Activated CD8-positive, alpha-beta T cell treated with anti-CD3 and anti-CD28 coated beads for 36 hours (primary cell): ENCODE measurements at places on chromosomes 4 and X. TPM values are rescaled to one million over a fixed set of nuclear protein-coding genes. Genes with fewer than 3 reads are reported as not detected.

DNA sequence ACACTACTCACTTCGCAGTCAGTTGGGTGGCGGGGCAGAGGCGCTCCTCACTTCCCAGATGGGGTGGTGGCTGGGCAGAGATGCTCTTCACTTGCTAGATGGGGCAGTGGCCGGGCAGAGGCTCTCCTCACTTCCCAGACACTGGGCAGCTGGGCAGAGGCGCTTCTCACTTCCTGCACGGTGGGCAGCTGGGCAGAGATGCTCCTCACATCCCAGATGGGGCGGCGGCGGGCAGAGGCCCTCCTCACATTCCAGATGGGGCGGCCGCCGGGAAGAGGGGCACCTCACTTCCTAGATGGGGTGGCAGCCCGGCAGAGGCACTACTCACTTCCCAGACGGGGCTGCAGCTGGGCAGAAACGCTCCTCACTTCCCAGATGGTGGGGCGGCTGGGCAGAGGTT lies 199.8 kb downstream of the RTL9 start:
- no peak for DNase-seq
- no peak overlapping the region for H3K4me3 ChIP-seq
- no peaks in the 10 kb centered on the region for H3K27me3 ChIP-seq
- no peak overlapping the region for H3K27ac ChIP-seq
- H3K4me1 ChIP-seq = no peaks in the 10 kb centered on the region
- H3K36me3 ChIP-seq = no peaks in the 10 kb centered on the region

Gene KIT
- 0.27 TPM for total RNA-seq

- DNase-seq = no peak
- no peak overlapping the region for H3K27ac ChIP-seq
- H3K36me3 ChIP-seq = no peaks in the 10 kb centered on the region
- H3K27me3 ChIP-seq = no peaks in the 10 kb centered on the region
- H3K4me1 ChIP-seq = peaks cover 14% of the 10 kb centered on the region
Observed at GRCh38 chrX:37800717-37801116, 20.9 kb downstream of the CYBB start.

DNA sequence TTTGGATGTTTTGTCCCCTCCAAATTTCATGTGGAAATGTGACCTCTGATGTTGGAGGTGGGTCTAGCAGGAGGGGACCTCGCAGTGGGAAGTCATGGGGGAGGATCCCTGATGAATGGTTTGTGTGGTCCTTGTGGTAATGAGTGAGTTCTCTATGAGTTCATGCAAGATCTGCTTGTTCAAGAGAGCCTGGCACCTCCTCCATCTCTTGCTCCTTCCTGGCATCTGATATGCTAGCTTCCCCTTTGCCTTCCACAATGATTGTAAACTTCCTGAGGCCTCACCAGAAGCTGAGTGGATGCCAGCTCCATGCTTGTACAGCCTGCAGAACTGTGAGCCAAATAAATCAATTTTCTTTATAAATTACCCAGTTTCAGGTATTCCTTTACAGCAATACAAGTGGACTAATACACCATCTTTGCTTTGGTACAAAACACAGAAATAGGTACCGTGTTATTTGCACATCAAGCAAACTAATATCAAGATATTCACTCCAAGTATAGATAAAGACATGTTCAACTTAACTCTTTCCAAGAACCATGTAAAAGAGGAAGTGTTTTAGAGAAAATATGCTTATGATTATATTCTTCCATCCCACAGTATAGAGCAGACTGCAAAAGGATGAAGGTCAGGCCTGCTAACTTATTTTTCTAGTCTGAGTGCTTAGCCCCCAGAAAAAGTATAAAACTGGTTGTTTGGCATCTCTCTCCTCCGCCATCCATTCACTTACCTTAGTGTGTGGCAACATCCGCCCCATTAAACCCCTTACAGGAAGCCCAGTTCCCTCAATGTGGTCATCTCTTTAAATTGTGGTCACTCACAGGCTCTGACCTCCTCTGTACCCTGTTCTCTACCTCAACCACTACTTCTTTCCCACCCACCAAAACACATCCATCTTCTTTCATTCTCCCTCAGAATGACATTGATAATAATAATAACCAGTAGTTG lies 6.7 kb downstream of the ARAP2 start:
- peak overlapping the region; percentile 73 for H3K27ac ChIP-seq
- peak overlapping the region; percentile 4 for H3K4me3 ChIP-seq
- peaks cover 82% of the 10 kb centered on the region for H3K4me1 ChIP-seq
- no peaks in the 10 kb centered on the region for H3K27me3 ChIP-seq
- H3K36me3 ChIP-seq = peaks cover 77% of the 10 kb centered on the region

Gene NDP
- not detected for total RNA-seq

Gene FGF16
- total RNA-seq = not detected

DNA sequence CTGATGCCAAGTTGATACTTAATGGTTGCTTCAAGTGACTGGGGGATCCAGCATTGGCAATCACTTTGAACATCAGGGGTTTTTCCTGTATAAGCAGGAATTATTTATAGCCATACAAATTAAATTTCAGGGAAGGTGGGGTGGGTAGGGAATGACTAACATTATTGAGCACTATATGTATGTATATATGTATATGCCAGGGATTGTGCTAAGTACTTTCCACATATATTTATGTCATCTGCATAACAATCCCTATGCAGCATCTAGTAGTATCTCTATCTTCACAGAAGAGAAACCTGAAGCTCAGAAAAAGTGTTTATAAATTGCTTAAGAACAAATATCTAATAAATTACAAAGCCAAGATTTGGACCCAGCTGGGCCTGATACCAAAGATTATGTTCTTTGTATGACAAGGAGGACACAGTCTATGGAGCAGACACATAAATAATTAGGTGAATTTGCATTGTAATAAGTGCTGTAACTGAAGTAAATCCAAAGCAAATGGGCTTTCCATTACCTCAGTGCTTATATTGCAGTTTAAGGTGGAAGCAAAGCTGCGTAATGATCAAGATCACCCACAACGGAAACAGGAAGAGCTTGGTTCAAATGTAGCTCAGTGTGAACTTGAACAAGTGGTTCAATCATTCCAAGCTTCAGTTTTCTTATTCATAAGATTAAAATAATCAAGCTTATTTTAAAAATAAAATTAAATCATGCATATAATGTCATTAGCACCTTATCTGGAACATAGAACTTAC lies 18.9 kb upstream of the RASGEF1B start:
- peak overlapping the region; percentile 66 for H3K27ac ChIP-seq
- no peak overlapping the region for H3K4me3 ChIP-seq
- no peaks in the 10 kb centered on the region for H3K27me3 ChIP-seq

GRCh38 chr4:88759039-88759894 lies 61.6 kb upstream of the NAP1L5 start:
- no peak overlapping the region for H3K27ac ChIP-seq
- no peak for DNase-seq
- H3K36me3 ChIP-seq = no peaks in the 10 kb centered on the region
- no peaks in the 10 kb centered on the region for H3K4me1 ChIP-seq
- peaks cover 1% of the 10 kb centered on the region for H3K27me3 ChIP-seq

DNA sequence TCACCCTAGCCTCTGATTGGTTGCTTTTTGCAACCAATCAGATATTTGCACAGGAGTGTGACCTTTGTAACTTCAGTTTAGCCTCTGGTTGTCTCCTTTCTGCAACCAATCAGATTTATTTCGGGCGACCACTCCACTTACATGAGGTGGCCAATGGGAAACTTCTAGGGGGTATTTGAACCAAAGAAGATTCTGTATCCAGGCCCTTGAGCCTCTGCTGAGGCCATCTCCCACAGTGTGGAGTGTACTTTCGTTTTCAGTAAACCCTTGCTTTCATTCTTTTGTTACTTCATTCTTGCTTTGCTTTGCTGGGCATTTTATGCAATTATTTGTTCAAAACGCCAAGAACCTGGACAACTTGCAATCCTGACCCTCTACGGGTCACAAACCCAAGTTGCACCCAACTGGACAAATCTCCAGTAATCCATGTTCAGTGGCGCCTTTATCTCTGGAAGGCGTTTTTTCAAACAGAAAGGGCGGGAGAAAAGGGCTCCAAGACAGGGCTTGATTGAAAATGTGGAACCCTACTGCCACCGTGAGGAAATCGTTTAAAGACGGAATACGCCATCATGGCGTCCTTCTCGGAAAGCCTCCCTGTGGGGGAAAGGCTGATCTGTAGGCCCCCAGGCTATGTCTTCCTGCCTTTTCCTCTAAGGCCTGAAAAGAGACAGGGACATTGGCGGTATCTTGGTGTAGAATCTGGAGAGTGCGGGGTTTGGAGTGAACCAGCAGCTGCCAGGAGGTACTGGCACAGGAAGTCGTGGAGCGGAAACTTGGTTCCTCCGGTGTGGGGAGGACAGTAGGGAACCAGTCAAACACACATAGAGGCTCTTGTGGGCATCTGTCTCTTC lies 184.6 kb downstream of the OR13H1 start:
- H3K27me3 ChIP-seq = no peaks in the 10 kb centered on the region
- peaks cover 7% of the 10 kb centered on the region for H3K36me3 ChIP-seq

GRCh38 chrX:9196961-9197640 lies 163.2 kb upstream of the FAM9B start:
- H3K4me1 ChIP-seq = peaks cover 6% of the 10 kb centered on the region
- H3K27ac ChIP-seq = no peak overlapping the region
- no peak overlapping the region for H3K4me3 ChIP-seq
- H3K36me3 ChIP-seq = no peaks in the 10 kb centered on the region

DNA sequence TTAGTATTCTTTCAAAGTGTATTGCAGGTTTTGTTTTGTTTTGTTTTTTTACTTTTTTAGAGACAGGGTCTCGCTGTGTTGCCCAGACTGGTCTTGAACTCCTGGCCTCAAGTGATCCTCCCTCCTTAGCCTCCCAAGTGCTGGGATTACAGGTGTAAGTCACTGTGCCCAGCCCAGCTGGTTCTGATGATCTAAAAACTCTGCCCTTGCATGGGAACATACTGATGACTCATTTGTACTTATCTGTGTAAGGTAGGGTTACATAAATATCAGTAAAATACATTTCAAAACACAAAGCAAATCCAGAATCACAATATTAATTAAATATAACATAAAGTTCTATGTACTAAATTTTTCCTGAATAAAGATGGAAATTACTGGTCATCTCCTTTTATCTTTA lies 7.4 kb upstream of the SLC9B1 start:
- H3K4me3 ChIP-seq = no peak overlapping the region
- no peak overlapping the region for H3K27ac ChIP-seq
- peaks cover 7% of the 10 kb centered on the region for H3K36me3 ChIP-seq
- no peak for DNase-seq

DNA sequence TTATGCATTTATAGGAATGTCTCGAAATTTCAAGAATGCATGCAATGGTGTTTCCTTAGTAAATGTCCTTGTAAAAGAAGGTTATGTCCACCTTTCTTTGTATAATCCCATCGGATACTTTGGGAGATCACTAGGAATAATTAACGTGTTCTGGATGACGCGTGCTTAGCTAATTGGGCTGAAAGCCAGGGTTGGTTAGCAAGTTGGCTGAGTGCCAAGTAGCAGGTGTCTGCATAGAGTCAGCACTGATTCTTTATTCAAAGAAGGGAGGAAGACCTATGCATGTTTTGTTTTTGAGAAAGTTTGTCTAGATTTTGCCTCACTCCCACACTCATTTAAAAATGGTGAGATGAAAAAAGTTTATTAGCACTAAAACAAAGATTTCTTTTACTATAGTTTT lies 144.6 kb downstream of the SOX3 start:
- H3K27ac ChIP-seq = no peak overlapping the region
- no peaks in the 10 kb centered on the region for H3K4me1 ChIP-seq
- DNase-seq = no peak
- no peaks in the 10 kb centered on the region for H3K36me3 ChIP-seq

DNA sequence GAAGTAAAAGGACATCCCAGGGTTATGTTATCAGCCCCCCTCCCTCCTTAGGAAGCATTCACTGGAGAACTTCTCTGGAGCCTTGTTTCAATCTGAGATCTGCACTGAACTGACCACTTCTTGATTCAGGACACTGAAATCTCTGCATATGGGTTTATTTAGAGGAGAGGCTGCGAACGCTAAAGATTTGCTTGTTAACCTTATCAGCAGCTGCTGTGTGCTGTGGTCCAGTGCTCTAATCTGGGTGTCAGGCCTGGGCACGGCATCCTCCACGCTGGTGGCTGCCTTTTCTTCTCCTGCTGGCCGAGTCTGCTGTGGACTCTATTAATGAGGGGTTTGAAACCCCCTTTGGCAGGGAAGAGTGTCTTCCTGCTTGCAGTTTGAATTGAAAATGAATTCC lies 1094.7 kb upstream of the TENM3 start:
- H3K4me3 ChIP-seq = no peak overlapping the region
- DNase-seq = no peak
- no peak overlapping the region for H3K27ac ChIP-seq
- no peaks in the 10 kb centered on the region for H3K4me1 ChIP-seq
